ENCODE measurements at places on chromosomes 2 and 18.

DNA sequence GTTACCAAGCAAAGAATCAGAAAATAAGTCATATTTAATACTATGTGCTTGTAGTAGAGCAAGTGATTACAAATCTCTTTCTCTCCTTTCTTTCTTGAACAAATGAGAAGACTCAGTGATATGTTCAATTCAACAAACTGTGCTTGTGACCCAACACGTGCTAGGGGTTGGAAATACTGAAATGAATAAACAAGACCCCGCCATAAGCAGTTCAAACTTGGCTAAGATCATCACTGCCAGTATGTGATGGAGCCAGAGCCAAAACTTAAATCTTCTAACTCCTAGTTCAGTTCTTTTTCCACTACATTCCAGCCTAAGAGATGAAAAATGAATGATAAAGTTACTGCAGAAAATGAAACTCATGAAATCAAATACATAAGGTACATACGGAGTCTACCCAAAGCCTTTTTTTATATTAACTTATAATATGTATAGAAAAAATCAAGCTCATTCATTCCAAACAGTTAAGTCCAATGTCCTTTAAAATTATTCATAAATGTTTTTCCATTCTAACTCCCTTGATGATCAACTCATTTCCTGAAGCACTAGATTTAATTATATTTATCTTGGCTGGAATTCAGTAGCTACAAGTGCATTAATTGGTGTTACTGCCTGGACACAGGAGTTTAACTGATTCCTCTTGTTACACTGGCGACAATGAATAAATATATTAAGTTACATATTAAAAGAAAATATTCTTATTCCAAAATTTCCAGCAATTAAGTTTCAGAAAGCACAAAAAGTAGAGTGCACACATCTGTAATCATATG is 36.0 kb downstream of the GALNT3 start:
- no peak for DNase-seq

GRCh38 chr2:25497918-25498407 is 156.2 kb upstream of the DNMT3A start:
- DNase-seq: peak; percentile 59

- DNase-seq: no peak
Measured at GRCh38 chr2:141778315-141778835, 352.4 kb downstream of the LRP1B start.

GRCh38 chr2:203918264-203918663 is 18.3 kb upstream of the ICOS start:
- no peak for DNase-seq

- DNase-seq: no peak
Measured at GRCh38 chr18:76075777-76076176, 419.3 kb downstream of the ZNF516 start.

GRCh38 chr2:18820966-18821365 is 231.6 kb upstream of the NT5C1B start:
- no peak for DNase-seq

DNA sequence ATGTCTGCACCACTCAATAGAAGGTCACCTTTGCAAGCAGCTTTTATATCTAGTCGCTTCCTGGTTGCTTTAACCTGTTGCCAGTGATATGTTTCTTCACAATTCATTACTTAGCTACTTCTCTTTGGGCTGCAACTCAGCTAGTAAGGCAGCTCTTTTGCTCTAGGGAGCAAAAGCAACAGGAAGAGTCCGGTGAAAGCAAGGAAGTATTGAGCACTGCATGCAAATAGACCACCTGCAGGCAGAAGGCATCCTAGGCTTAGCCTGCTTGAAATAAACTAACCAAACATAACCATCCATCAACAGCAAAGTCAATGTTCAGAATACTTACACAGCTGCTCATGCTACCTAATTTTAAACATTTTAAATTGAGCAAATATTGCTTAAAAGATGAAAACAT is 529.2 kb upstream of the LINC00305 start:
- DNase-seq: no peak

All from GM10248 (cell line).